NCI-H460 (cell line): ENCODE measurements at places on chromosomes 7 and 10.

DNA sequence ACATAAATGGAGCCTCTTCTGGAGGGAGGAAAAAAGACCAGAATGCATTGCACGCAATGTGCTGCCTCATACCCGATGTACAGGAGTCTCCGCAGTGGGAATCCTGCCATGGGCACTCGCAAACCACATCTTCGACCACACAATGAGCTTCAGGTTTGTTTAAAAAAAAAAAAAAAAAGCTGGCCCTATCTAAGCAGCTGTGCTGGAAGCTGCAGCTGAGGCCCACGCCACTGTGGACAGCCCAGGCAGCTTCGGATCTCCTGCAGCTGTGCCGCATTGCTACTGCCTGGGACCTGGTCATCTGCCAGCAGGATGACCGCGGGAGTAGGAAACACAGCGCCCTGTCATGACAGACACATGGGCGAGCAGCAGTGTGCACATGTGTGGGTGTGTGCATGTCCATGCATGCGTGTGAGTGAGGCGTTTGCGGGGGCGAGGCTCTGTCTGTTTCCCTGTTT, 26.0 kb downstream of the EN2 start:
- no peak for DNase-seq

- no peak for DNase-seq
Observed at GRCh38 chr7:132200141-132200540, 376.1 kb downstream of the PLXNA4 start.

DNA sequence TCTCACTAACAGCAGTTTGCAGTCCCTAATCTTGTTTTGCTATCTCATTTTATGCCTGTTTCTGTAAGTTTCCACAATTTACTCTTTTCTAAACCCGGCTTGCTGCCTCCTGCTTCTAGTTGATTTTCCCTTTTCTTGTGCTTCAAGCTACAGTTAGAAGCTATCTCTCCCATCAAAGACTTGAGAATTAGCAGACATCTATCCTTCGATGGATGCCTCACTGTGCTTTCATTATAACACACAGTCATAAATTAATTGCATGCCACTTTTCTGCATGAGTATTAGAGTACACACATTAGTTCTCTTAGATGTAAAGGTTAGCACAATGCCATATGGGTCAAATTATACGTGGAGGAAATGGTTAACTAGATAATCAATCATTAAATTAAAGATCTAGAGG, 48.7 kb downstream of the SEMA3A start:
- DNase-seq, result no peak

DNA sequence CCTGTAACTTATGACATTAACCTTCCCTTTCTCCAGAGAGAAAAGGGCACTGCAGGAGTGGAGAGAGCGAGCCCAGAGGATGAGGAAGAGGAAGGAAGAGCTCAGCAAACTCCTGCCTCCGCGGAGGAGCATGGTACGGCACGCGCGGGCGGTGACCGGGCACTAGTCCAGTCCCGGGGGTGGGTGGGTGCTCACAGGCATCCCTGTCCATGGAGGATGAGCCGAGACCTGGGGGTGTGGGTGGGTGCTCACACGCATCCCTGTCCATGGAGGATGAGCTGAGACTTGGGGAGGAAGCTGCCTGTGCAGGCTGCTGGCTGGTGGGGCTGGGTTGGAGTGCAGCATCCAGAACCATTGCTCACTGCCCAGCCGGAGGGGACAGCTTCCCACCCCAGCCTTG, 23.8 kb downstream of the LRRC27 start:
- no peak for DNase-seq

DNA sequence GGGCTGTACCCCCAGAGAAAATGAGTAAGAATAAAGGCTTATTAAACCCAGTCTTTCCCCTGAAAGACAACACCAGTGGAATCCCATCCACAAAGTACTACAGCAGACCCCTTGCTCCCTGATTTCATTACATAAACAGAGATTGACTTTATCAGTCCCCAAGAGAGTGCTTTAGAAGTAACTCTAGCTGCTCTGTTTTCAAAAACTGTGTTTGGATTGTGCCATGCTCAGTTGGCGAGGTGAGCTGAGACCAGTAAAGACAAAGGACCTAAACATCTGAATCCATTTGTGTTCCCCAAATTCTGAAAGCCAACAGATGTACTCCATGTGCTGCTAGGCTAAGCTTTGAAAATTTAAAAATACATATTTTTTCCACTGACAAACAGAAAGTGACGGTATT, 127.0 kb downstream of the ATE1 start:
- DNase-seq, result no peak

DNA sequence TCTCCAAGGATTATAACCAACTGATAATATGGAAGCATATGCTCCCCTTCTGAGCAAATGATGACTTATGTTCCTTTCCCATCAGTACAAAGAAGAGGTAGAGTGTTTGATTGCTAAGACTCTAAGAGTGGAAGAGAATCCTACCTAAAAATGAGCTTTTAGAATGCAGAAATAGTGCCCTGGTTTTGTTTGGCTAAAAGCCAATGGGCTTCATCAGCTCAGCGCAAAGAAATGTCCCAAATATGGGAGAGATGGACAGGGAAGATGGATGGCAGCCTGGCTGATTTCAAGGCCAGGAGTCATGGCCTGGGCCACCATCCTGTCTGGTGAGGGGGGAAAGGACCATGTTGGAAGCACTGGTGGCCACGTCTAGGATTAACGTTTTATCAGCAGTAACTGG, 60.2 kb downstream of the GPR26 start:
- DNase-seq, result no peak

DNA sequence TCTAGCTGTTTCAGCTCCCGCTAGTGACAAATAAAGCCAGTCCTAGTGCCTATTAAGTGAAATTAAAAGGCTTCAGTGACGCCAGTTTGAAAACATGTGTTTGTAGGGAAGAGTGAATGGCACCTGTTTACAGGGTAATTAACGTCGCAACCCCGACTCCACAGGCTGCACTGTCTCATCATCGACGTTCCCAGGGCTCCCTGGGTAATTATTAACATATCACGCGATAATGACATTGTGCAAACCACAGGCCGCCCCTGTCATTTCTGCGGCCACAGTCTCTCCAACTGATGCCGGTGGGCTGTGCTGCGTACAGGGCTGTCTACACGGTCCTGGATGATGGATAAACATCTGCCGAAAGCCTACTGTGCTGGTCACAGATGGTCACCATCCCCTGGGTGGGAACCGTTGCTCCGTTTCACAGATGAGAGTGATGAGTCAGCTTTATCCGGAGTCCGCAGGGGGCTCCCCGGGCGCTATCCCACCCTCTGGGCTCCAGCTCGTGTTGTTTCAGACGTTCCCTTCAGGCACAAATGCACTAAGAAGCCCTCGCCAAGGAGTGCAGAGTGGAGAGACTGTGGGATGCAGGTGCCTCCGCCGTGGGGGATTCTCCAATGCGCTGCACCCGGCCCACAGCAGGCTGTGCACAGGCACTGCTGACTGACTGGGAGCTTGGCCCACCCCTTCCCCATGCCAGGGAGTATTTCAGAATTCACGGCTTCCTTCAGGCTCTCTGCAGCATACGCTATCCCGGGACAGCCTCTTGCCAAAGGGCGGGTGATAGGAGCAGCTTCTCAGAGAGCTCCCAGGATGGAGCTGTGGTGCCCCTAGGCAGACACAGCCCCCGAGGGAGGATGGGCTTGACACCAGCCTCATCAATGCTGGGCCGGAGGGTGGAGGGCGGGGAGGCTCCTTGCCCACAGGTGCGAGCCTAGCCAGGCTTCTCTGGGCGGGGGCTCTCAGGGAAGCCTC, 491.8 kb upstream of the FOXK1 start:
- DNase-seq, result no peak

DNA sequence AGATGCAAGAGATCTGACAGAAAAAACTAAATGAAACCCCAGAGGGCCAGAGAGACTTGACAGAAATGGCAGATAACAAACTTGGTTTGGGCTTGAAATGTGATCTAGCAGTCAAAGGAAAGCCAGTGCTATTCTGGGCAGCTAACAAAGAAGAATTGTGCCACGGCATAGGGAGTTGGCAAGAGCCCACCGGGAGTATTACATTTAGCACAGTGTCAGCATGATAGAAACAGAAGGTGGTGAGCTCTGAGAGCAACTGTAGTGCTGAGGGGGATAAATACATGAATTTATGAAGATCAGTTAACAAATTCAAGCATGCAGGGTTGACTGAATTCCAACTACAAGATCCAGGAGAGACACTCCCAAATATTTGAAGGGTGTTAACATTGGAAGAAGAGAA, 91.1 kb downstream of the AHCYL2 start:
- no peak for DNase-seq

- no peak for DNase-seq
Observed at GRCh38 chr10:77887631-77888355, 38.8 kb downstream of the DLG5 start.

- no peak for DNase-seq
Observed at GRCh38 chr7:70794962-70795361, 337.0 kb upstream of the GALNT17 start.

- no peak for DNase-seq
Observed at GRCh38 chr10:86536294-86536861, 14.8 kb upstream of the WAPL start.

GRCh38 chr7:22713463-22713862, 13.5 kb upstream of the IL6 start:
- DNase-seq, result no peak

GRCh38 chr10:30963992-30964930, 67.4 kb downstream of the ZNF438 start:
- no peak for DNase-seq

- DNase-seq, result no peak
Observed at GRCh38 chr10:62528441-62528840, 154.3 kb downstream of the ZNF365 start.

DNA sequence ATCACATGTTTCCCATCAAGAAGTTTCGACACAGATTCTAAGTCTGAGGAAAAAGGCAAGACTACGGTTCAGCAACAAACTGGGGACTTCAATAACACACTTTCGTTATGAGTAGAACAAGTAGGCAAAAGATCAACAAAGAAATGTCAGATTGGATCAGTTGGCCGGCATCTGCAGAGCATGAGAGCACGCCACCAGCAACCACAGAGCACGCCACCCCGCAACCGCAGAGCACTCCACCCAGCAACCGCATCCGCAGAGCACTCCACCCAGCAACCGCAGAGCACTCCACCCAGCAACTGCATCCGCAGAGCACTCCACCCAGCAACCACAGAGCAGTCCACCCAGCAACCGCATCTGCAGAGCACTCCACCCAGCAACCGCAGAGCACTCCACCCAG, 89.7 kb upstream of the FAM20C start:
- DNase-seq, result no peak

DNA sequence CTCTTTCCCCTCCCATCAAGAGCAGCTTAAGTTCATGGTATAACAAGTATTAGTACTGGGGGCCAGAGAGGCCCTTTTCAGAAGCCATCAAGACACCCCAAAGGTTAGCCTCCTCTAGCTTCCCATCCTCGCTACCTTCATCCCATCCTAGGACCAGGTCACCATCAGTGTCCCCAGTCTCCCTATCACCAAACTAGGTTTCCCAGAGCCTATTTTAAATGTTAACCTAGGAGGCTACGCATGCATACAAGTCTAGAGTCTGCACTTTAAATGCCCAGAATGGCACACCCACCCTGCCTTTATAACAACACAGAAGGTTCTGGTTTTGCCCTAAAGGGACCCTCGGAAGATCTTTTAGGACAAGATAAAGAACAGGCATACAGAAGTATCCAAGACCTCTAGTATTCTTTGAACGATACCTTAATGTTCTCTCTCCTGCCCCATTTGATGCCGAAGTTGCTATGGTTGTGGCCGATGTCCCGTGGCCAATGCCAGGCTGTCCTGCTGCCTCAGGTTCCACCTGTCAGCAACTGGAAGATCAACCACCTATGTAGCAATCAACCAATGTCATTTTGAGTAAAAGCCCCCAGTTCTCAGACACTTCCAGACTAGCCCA, 2.2 kb downstream of the GPRIN2 start:
- DNase-seq, result no peak

GRCh38 chr7:80819503-80819902, 99.3 kb downstream of the SEMA3C start:
- no peak for DNase-seq

GRCh38 chr10:6069081-6069931, 7.1 kb upstream of the IL2RA start:
- DNase-seq, result no peak

GRCh38 chr7:100693312-100694097, 545 bp downstream of the GIGYF1 start:
- no peak for DNase-seq

GRCh38 chr10:103502849-103503660, 9.6 kb downstream of the NEURL1 start:
- no peak for DNase-seq

DNA sequence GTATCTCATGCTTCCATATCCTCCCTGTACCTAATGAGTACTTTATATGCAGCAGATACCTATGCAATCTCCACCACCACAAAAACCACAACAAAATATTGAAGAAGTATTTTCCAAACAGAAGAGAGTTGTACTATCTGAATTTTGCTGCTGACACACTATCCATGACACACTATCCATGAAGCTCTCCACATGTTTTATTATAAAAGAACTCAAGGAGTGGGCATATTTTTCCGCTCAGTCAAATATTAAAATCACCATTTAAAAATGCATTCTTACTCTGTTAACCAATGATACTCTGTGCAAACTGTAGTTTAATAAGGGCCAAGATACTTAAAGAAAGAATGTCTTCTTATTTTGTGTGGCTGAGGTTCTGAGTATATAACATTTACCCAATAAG, 2.8 kb downstream of the BET1 start:
- DNase-seq, result no peak

DNA sequence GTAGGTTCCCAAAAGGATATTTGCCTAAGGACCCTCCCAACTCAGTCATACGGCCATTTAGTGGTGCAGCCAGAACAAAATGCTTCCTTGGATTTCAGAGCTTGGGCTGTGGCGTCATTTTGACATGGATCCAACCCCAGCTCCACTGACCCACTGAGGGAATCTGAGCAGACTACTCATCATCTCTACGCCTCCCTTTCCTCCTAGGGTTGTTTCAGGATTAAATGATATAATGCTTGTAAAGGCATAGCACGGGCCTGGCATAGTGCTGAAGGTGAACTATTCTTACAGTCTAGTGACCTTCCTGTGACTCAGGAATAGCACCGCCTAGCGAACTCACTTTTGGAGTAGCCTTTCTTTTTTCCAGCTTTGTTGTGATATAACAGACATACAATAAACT, 70.3 kb upstream of the LOXL4 start:
- DNase-seq, result no peak

- DNase-seq, result no peak
Observed at GRCh38 chr7:150431839-150432658, 18.4 kb upstream of the GIMAP8 start.

DNA sequence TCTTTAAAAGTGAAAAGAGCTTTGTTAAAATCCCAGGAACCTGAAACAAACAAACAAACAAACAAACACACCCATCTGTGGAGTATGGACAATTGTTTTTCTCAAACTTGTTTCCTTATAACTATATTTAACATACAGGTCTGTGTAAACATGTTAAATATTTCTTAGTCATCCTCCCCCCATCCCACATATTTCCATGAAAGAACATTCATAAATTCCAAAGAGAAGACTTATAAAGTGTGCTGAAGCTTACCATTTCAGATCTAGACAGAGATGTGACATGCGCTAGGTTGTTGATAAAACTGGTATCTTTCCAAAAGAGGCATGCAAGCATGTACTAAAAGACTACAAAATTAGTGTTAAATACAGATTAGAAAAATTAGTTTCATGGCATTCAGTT, 6.5 kb downstream of the FKBP14 start:
- DNase-seq, result no peak
